ENCODE measurements at places on chromosomes 3 and 15.

DNA sequence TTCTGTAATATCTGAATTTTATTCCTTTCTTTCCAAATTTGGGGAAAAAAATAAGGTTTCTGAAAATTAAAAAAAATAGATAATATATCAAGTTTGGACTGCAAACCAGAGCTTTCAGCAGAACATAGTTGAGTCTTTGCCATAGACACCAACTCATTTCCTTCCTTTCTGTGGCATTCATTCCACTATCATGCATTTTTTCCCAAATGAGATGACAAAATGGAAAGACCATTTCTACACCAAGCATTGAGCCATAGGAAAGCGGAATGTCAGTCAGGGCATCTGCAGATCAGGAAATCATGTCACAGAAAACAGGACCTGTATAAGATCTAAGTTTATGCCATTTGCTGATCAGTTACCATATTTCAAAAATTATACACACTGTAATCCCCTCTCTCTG is 333.3 kb upstream of the THBS1 start:
- no peak for DNase-seq

DNA sequence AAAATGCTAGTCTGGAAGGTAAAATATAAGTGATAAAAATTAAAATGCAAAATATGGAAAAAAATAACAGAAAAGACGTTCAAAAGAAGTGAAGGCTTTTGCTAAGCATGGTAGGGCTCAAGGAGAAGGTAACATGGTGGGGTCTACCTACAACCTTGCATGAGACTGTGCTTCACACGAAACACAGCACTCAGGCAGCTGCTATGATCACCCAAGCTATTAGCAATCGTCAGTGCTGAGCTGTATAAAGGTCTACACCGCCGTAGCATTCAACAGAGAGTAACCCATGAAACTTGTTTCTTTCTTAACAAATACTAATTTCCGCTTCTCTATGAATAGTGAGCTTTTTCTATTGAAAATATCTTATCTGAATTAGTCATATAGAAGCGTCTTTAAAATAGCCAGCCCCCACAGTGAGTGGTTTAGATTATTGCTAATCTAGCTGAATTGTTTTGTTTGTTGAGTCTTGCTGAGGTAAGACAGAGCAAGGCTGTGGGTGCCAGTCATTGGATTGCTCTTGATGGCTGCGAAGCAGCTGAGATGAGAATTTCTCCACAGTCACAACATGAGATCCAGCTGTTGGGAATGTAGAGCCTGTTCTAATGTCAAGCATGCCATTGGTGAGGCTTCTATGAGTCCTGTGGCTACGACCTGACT is 230.0 kb downstream of the KLF13 start:
- DNase-seq: no peak

DNA sequence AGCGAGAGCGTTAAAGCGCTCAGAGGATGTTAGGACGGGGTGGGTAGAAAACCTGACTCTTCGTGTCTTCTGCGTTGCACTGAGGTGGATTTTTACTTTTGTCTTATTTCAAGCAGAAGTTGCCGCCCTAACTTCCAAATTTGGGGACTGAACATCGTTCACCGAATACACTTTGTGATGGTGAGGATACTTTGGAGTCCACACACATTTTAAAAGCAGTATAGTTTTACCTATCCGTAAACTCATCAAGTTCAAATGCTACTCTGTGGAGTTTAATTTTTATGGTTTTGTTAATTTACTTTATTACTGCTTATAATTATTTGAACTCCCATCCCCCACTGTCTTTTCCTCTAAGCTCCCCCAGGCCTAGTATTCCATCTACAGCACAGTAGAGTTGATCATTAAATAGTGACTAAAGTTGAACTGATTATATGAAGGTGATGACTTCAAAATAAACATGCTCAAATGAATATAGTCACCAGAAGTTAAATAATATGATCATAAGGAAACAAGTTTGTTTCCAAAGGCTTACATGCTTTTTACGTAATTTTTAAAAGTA is 617 bp upstream of the EOGT start:
- no peak for DNase-seq

- DNase-seq: no peak
These were observed 24.2 kb upstream of the CD96 start for GRCh38 chr3:111517801-111518200.

- no peak for DNase-seq
These were observed 169.4 kb downstream of the KLHL25 start for GRCh38 chr15:85625166-85625830.

- no peak for DNase-seq
These were observed 78.5 kb upstream of the DLG1 start for GRCh38 chr3:197376735-197377555.

DNA sequence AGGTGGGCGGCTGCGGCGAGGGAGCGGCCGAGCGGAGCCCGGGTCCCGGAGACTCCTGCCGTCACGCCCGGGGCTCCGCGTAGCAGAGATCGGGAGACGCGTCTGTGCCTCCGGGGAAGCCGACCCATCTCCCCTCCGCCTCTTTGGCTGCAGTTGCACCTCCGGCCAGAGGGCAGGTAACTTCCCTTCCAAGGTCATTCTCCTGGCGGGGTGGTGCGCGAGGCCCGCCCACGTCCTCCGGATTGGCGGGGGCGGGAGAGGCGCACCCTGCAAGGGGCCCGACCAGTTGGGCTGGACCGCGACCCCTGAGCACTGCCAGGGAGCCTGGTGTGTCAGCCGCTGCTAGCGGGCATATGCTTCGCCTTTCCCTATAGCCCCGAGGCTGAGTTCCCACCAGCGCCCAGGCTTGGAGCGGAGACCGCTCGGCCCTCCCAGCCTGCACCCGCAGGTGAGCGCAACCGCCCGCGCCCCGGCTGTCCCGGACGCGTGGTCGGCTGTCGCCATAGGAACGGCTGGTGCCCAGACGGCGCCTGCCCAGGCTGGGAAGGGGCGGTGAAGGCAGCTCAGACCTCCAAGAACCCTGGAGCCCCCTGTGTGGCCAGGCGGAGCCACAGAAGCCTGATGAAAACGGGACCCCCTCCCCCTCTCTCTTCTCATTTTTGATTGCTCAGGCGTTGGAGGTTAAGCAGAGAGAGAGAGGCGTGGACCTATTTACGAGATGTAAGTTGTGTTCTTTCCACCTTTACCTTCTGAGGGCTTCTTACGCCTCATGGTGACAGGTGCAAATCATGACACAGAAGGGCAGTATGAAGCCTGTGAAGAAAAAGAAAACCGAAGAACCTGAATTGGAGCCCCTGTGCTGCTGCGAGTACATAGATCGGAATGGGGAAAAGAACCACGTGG is 453 bp downstream of the ZDHHC23 start:
- DNase-seq: peak; percentile 9

GRCh38 chr3:144772372-144772771 is 800.7 kb downstream of the DIPK2A start:
- no peak for DNase-seq

DNA sequence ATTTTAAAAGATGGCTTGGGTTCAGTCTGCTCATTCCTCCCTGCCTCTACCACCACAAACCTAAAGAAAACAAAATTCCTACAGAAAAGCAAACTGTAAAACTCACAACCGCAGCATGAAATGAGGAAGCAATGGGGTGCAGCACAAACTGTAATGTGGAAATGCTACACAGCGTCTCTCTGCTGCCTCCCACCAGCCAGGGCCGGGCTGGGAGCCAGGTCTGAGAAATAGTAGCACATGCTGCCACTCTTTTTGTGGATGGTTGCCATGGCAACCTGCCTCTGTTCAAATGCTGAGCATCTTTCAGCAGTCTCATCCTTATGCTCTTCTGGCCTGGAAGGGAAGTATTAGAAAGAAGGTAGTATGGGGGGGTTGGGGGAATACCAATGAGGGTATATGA is 55.4 kb downstream of the EOMES start:
- DNase-seq: peak; percentile 9

GRCh38 chr15:77426871-77427270 is 6.2 kb downstream of the HMG20A start:
- no peak for DNase-seq

DNA sequence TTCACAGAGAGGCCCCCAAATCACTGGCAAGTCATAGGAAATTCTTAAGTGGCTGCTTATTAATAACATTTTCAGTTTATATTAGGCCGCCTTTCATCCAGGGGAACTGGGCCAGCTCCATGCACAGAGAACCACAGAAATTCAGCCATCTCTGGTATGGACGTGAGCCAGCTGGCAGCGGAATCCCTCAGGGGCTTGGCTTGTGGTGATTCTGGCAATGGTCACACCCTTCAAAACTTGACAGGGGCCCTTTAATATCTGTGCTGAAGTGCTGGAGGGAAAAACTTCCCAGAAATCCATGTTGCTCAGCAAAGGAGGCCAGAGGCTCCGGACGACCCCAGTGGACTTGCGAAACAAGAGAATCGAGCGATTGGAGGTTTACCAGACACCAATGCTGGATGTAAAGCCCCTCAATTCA is 11.3 kb downstream of the PRICKLE2 start:
- DNase-seq: no peak

- no peak for DNase-seq
These were observed 126.8 kb upstream of the ABHD17C start for GRCh38 chr15:80568298-80568697.

DNA sequence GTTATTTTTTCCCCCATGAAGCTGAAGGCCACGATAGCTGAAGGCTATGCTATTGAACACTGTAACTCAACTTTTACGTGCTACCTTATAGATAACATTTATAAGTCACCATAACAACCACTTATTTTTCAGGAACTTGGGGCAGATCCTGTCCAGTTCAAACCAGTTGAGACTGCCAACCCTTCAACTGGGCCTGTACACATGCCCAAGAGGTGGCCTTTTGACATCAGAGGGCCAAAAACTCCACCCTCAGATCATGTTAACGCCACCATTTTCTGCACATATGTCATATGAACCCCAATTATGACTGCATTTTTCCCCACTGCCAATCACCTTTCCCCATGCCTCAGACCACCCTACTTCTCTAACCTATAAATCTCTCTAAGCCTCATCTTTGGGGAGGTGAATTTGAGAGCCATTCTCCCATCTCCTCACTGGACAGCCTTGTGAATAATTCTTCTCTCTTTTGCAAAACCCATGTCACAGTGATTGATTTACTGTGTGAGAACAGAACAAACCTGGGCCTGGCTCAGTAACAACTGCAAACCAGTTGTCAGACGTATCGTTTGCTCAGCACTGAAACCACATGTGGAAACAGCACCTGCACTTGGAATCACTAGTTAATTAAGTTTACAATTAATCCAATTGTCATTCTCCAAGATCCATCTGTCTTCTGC is 42.5 kb downstream of the ZNF445 start:
- DNase-seq: no peak

DNA sequence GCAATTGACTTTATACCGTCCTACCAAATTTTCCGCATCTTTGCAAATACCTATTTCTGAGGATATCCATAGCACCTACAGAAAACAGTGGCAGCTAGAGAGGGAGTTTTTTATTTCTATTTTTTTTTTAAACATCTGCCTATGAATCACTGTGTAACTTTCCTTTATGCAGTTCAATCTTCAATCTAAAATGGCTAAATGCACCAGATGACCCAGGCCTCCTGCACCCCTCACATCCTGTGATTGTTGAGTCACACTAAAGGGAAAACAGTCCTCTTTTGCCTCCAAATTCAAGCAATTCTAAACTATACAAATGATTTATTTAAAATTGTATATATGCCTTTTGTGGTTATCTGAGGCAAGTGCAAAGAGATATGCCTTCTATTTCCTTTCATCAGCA is 20.1 kb upstream of the BCL6 start:
- DNase-seq: no peak

DNA sequence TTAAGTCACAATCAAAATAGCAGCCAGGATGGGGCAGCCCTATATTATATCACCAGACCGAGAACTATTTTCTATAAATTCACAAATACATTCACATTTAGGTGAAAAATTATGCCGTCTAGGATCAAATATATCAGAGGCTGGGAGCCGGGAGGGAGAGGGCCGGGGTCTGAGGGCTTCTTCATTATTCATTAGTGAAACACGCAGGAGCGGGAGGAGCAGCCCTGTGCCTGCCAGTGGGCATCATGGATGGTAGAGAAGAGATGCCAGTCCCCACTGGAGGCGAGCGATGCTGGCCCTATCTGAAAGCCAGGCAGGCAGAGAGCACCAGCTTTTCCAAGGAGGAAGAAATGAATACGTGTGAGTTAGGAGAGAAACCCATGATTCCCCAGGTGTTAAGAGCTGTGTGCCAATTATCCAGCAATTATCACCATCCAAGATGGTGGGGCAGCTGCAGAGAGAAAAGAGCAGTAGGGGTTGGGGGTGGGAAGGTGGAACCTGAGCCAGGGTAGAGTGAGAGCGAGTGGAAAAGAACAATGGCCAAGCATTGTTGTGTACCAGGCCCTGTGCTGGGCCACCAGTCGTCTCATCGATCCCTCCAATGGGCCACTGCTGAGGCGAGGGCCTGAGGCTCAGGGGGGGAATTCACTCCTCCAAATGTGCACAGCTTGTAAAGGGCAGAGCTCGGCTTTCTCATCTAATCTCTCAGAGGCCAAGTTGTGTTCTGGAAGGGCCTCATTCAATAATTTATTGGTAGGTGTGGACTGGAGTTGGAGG is 261.3 kb upstream of the TLE3 start:
- DNase-seq: no peak

- no peak for DNase-seq
These were observed 76.1 kb upstream of the LRRFIP2 start for GRCh38 chr3:37250435-37250834.

- no peak for DNase-seq
These were observed 12.1 kb downstream of the TMPRSS7 start for GRCh38 chr3:112046599-112046998.

DNA sequence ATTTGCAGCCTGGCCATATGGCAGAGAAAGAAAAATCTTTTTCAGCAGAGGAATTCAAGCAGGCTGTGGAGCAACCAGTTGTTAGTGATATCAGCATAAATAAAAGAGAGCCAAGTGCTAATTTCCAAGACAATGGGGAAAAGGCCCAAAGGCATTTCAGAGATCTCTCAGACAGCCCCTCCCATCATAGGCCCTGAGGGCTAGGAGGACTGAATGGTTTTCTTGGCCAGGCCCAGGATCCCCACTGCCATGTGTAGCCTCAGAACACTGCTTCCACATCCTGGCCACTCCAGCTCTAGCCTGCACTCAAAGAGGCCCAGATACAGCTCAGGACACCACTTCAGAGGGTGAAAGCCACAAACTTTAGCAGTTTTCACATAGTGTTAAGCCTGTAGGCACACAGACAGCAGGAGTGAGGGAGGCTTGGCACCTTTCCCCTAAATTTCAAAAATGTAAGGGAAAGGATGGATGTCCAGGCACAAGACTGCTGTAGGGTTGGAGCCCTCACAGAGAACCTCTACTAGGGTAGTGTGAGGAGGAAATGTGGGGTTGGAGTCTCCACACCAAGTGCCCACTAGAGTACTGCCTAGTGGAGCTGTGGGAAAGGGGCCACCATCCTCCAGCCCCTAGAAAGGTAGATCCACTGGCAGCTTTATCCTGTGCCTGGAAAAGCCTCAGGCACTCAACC is 191.4 kb downstream of the TBL1XR1 start:
- no peak for DNase-seq

DNA sequence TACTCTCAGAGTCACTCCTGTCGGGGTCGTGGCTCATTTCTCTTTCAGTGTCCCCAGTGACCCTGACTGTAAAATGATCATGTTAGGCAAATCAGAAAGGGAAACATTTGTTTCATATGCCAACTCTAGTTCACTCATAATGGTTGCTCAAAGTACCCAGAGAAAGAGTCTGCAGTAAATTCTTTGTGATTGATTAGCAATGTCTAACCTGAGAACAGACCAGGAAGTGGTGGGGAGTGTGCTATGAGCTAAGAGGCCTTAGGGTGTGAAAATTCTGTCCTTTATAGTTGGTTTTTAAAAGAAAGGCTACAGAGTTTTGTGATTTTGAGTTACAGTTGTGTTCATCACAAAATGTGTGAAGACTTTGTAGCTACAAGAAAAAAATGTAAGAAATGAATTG is 108.9 kb downstream of the EDEM1 start:
- no peak for DNase-seq

Measured in stimulated activated CD4-positive, alpha-beta T cell treated with anti-CD3 and anti-CD28 coated beads, Interleukin-4, amount 100 ng/mL, for 24 hours (primary cell).